GM23338 (cell line): ENCODE measurements at places on chromosomes 16 and 17.

DNA sequence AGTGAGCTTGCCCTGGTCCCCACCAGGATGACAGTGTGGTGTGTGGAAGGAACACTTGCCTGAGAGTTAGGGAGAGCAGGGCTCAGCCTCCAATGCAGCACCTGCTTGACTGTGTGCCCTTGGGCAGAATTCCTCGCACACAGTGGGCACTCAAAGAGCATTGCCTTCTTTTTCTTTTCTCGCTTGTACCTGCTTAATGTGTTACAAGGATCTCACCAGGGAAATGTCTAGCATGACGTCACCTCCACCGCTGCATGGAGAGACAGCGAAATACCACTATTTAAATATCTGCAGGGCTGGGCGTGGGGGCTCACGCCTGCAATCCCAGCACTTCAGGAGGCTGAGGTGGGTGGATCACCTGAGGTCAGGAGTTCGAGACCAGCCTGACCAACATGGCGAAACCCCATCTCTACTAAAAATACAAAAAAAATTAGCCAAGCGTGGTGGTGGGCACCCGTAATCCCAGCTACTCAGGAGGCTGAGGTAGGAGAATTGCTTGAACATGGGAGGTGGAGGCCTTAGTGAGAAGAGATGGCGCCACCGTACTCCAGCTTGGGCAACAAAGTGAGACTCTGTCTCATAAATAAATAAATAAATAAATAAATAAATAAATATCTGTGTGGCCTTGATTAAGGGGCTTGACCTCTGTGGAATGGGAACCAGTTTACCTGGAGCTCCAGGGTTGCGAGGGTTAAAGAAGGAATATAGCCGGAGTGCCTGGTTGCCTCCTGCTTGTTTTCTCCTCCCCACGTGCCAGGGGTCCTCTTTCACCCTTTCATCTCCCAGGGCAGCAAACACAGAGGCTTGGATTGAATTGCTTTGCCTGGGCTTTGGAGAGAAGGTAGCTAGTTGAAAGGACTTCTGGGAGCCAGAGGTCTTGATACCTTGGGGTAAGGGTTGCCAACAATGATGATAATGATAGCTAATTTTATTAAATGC, 16.3 kb downstream of the SNX29 start:
- no peak for DNase-seq

DNA sequence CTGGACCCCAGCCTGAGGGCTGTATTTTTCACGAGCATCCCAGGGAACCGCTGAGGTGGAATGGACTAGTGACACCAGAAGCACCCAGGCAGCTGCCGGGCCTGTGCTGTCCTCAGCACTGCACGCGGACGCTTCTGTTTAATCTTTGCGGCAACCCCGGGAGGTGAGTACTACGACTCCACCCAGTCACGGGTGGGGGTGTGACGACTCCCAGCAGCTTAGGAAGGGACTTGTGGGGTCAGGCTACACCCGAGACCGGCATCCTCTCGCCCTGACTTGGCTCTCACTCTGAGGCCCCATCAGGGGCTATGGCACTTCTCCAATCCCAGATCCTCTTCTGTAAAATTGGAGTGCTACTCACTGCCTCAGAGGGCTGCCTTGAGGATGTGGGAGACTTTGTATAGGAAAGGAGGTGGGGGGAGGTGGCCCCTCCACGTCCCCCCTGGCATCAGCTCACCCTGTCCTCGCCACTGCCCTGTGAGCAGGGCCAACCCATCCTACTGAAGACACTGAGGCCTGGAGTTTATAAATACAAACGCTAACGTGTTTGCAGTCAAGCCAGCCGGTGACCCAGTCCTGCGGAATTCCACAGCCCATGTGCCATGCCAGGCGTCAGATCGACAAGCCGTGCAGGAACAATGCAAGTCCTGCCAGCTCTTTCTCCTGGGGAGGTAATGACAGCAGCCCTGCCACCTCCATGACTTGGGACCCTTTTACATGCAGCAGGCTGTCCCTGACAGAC, 44.4 kb downstream of the PPL start:
- DNase-seq, result no peak

DNA sequence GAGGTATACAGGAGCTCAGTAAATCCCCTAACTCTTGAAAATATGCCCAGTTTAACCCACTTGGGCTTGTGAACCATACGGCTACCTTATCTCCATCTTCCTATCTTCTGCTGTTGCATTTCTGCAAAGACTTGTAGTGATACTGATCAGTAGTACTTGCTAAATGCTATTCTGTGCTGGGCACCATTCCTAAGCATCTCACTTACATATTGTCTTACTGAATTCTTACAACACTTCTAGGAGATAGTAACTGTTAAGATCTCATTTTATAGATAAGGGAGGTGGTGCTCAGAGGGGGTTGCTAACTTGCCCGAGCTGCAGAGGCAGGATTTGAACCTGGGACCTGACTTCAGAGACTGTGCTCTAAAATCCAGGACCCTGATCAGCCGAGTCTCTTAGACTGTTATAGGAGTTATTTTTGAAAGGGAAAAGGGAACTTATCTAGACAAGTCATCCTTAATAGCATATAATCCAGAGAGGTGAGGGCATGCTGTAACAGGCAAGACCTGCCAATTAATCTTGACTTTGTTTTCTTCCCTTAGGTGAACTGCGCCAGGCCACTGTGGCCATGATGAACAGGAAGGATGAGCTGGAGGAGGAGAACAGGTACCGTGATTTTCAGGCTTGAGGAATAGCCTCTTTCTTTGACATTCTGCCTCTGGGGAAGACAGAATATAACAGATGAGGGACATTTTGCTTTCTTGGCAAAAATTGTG, 149.7 kb downstream of the SNX29 start:
- no peak for DNase-seq

- peak; percentile 86 for DNase-seq
These were observed 48.5 kb downstream of the HAPSTR1 start for GRCh38 chr16:9139965-9140364.

- no peak for DNase-seq
These were observed 189.7 kb downstream of the TMEM132E start for GRCh38 chr17:34769049-34769448.

- peak; percentile 57 for DNase-seq
These were observed 214.4 kb upstream of the CHMP6 start for GRCh38 chr17:80777274-80777673.

DNA sequence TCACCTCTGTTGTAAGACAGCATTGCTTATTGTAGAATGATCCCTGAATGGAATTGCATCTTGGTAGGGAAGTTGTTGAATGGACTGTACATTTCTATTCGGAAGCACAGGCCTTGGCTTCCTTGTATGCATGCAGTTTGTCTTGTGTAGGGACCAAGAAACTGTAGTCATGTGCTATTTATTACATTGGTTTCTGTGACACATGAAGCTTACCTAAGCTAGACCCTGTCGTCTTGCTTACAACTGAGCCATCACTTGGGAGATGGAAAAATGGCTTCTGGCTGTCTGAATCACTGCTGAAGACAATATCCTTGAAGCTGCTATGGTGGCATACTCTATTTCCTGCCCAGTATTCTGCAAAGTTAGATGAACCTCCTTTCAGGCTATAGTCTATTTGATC, 29.1 kb downstream of the PPM1D start:
- no peak for DNase-seq

DNA sequence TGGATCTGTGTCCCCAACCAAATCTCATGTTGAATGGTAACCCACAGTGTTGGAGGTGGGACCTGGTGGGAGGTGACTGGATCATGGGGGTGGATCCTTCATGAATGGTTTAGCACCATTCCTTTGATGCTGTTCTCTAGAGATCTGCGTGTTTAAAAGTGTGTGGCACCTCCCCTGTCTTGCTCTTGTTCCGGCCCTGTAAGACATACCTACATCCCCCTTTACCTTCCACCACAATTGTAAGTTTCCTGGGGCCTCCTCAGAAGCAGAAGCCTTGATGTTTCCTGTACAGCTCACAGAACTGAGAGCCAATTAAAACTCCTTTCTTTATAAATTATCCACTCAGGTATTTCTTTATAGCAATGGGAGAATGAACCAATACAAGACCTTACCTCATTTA, 257.7 kb downstream of the XYLT1 start:
- no peak for DNase-seq

DNA sequence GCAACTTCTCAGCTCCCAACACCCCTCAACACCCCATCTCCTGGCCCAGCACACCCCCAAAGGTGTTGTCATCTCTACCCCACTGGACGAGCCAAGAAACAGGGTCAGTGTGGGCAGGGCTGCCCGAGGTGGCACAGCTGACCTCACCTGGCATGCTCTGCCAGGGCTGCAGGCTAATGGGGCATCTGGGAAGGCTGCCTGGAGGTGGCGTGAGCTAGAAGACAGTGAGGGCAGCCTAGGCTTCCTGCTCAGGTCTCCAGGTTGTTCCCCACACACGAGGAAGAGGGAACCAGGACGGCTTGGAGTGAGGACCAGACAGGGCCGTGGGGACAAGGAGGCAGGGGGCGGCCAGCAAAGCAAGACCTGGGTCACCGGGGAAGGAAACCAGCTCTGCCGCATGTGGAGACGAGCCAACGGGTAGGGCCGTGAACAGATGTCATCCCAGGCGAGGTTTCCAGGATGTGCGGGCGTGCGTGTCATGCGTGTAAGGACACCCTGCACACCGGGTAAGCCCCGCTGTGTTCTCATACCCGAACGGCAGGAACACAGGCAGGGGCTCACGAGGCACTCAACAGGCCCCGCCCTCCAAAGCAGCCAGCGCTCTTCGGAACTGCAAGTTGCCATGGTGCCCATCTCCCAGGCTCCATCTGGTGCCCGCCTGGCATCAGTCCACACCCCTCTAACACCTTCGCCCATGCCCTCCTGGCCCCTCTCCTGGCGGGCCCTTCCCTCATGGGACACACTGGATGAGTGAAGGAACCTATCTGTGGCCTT, 29.6 kb upstream of the PVALEF start:
- DNase-seq, result no peak

DNA sequence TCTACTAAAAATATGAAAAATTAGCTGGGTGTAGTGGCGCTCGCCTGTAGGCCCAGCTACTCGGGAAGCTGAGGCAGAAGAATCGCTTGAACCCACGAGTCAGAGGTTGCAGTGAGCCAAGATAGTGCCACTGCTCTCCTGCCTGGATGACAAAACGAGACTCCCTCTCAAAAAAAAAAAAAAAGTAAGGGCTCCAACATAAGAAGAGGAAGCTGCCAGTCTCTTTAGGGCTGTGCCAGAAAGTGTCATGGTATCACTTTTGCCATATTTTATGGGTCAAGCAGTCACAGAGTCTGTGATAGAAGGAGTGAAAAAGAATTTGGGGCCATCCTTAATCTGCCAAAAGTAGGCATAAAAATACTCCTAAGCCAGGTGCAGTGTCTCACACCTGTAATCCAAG, 1.4 kb upstream of the PIPOX start:
- no peak for DNase-seq

DNA sequence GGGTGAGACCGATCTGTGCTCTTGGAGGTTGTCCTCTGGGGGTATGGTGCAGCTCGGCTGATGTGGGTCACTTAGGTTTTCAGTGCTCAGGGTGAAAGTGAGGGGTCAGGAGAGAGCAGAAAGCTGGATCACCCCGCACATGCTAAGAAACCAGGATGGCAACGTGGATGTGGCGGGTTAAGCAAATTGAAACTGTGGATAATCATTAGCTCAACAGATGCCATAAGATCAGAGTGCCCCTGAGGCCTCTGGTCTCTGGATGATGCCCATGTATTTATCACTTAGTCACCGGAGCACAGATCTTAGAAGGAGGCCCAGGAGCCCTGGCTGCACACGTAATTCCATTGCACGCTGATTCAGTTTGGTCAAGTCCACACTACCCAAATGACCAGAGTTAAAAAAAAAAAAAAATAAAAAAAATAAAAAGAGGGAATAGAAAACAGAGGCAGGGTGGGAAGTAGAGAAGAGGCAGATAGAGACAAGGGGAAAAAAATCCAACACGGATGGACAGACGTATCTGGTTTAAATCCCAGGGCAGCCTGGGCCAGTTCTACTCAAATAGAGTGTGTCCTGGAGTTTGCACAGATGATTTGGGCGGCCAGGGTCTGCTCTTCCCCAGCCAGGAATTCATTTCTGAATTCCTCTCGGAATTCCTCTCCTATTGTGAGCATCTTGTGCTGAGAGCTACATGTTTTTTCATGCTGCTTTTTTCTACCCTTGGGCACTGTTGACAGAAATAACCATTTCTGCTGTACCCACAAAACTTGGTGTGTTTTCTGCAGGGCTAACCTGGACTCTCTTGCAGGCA, 378.3 kb downstream of the CPPED1 start:
- peak; percentile 37 for DNase-seq

DNA sequence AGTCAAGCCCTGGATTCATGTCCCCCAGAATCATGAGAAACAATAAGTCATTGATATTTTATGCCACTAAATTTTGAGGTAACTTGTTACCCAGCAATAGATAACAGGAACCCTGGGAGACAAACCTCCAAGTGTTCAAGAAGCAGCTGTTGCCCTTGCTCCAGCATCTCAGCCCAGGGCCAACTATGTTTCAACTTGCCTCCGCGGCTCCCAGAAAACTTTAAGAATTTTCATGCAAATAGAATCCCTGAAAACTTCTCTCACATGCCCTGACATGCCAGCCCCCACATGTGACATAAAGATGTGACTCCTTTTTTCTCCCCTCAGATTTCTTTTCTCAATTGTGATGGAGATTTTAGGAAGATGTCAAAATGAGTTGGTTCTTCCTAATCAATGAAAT, 22.8 kb downstream of the LYRM9 start:
- DNase-seq, result no peak

DNA sequence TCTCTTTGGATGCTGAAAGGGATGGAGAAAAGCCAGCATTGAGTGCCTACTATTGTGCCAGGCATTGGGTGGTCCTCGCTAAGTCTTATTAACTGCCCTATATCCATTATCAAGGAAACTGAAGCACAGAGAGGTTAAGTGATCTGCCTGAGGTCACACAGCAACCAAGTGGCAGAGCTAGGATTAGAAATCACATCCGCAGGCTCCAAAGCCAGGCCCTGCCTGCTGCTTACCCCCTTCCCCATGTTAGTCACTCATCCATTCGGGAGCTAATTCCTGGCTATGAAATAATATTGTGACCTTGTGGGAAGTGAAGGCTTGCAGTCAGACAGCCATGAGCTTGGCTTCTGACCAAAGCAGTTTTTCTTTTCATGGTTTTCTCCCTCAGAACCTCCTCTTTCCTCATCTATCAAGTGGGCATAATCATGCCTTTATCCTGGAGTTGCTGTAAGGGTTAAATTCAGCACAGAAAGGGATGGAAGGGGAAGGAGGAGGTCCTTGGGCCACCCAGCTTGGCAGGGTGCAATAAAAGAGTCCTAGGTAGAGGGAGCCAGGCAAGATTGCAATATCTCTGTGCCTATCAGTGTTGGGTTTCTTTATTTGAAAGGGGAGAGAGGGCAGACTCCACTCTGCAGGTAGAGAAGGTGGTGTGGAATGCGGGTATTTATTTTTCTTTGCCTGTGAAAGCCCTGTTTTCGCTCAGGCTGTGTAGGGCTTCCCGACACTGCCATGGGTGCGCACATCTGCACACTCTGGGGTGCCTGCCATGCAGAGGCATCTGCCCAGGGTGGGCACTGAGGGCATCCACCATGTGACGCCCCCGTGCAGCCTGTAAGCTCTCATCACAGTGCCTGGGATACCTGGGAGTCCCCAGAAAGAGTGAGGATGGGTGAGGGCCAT, 11.3 kb downstream of the RAI1 start:
- no peak for DNase-seq
